ENCODE measurements at places on chromosomes 12 and 14.

- DNase-seq: no peak
Observed at GRCh38 chr14:93909429-93910128, 17.6 kb upstream of the FAM181A start.

DNA sequence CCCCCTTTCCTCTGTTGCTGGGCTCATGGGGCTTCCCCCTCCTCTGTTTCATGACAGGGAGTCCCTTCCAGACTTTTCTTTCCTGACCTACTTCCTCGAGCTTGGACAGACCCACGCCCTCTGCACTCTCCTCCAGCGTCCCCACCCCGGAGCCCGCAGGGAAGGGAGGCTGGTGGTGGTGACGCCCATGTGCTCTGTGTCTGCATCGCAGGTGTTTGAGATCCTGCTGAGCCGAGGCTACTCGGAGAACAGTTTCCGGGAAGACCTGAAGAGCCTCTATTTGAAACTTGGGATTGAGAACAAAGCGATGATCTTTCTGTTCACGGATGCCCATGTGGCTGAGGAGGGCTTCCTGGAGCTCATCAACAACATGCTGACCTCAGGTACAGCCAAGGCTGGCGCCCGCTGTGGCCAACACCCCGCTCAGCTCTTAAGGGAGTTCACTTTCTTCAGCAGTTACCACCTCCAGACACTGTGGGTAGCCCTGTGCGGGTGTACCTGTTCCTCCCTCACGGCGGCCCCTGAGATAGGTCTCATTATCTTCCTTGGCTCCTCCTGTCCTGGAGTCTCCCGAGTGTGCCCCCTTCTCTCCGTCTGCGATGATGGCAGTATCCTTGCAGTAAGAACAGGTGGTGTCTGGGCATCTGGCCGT lies 85.6 kb downstream of the CCDC92 start:
- DNase-seq: no peak

DNA sequence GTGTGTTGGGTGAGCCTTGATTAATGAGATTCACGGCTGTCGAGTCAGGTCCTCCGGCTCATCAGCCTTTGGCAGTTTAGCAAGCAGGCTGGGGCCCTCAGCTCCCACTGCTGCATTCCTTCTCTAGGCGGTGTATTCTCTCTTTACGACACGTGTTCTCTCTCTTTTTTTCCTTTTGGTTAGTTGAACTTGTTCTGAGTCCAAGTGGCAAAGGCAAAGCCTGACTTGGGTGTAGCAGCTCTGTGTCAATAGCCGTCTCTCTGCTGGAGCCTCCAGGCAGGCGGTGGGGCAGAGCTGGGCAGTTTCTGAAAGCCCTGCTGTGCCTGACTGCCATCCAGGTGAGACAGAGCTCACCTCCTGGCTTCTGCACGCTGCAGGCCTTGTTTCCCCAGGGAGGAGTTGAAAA lies 46.6 kb downstream of the SUSD6 start:
- DNase-seq: no peak

- DNase-seq: no peak
Observed at GRCh38 chr14:94644102-94644535, 31.9 kb downstream of the SERPINA3 start.

GRCh38 chr14:103628221-103628683 lies 759 bp upstream of the KLC1 start:
- DNase-seq: no peak

DNA sequence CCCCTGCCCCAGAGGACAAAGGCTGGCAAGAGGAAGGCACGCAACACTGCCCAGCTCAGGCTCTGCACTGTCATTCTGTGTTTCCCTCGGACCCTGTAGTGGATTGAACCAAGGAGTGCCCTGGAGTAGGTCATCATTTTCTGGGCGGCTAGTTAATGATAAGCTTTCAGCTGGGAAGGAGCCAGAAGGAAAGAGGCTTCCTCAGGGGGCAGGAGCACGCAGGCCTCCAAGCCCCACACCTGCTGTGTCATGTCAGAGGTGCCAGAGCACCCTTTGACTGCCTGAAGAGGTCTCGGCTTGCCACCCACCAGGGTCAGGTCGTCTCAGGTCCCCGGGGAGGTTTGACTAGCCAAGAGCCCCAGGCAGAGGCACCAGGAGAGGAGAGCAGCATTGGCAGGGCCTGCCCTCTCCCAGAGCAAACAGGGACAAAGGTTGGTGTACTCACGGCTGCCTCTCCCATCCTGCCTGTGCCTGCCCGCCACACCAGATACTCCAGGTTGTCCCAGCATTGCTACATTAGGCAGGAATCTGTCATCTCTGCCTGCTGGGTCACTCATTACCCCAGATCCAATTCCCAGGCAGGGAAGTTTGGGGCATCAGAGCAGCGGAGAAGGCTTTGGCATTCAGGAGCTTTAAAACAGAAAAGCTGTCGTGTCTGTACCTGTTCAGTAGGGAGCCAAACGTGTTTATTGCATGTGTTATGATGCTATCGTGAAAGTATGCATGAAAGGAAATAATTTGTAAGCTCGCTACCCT lies 33.5 kb upstream of the ATP2A2 start:
- DNase-seq: no peak

DNA sequence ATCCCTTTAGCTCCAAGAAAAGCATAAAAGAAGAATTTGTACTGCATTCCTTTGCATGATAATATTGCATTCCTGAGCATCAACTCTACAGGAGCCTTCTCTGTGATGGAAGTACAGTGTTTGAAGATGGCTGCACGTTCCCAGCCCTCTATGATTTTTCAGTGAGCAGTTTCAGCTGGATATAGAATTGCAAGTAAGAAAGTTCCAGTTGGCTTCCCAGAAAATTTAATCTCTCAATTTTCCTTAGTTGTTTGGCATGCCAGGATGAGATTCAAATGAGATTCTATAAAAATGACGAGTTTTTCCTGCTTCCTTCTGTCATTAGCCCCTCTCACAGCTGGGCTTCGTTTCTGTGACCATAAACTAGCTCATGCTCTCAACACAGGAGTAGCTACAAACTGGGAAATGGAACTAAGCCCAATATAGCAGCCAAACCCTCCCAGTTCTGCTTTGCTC lies 109.9 kb downstream of the TTC8 start:
- no peak for DNase-seq

GRCh38 chr14:95236221-95236620 lies 78.9 kb upstream of the DICER1 start:
- DNase-seq: no peak

DNA sequence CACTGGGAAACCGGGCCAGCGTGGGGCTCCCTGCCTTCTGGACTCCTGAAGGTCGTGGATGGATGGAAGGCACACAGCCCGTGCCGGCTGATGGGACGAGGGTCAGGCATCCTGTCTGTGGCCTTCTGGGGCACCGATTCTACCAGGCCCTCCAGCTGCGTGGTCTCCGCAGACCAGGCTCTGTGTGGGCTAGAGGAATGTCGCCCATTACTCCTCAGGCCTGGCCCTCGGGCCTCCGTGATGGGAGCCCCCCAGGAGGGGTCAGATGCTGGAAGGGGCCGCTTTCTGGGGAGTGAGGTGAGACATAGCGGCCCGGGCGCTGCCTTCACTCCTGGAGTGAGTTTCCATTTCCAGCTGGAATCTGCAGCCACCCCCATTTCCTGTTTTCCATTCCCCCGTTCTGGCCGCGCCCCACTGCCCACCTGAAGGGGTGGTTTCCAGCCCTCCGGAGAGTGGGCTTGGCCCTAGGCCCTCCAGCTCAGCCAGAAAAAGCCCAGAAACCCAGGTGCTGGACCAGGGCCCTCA lies 26.9 kb downstream of the HIP1R start:
- DNase-seq: no peak

DNA sequence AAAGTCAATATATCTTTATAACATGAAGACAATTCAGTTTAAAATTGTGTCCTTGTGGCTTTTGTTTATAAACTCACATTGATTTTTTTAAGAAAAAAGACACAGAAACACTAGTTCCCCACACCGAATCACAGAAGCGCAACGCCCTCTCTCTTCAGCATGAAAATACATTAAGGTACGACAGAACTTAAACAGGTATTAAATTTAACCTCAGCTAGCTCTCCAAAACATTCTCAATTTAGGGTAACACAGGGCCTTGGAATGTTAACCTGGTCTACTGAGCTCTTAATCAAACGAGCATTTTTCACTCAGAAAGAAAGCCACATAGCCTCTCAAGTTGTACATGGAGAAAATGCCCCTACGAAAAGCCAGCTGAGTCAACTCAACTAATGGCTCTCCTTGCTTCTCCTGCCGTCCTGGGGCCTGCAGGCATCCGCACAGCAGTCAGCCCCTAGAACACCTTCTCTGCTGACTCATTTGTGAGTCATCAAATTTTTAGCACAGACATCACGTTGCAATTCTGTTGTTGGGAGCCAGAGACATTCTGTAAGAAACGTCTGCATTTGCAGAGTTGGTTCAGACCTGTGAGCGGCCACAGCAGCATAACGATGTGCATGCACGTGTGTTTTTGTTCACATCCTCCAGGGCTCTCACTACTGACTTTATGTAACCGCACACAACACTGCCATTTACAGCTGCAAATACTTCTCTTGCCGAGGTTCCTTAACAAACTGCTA lies 141.6 kb downstream of the ITPR2 start:
- no peak for DNase-seq

- no peak for DNase-seq
Observed at GRCh38 chr14:38794677-38795076, 308.4 kb downstream of the SEC23A start.

DNA sequence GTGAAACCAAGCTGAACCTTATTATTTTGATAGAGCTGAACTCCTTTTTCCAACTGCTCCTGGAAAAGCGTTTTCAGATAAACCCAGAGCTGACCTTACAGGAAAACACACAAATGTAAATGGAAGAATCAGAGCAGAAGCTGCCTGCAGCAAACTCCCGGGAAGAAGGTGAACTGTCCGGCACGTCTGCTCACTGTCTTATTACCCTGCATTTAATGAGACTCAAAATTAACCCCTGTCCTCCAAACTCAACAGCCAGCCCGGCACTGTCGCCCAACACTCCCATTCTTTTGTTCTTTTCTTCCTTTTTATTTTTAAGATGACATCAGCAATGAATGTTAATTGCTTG lies 1046.9 kb upstream of the FLRT2 start:
- no peak for DNase-seq

GRCh38 chr12:47754881-47755280 lies 3.8 kb downstream of the RAPGEF3 start:
- no peak for DNase-seq

GRCh38 chr12:9066183-9066623 lies 49.5 kb downstream of the A2M start:
- DNase-seq: no peak

DNA sequence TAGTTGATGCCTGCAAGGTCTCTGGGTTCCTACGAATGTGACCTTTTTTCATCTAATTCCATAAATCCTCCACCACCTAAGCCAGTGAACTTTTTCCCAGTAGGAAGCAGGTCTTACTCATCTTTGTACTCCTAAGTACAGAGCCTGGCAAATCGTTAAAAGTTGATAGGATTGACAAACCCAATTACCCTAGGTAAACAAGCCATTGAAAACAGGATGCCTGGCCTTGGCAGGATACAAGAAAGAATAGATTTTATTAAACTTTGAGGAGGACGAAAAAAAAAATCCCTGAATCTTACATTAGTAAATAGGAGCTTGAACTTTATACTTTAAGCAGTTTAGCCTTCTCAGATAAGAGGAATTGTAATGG lies 5.6 kb downstream of the TBPL2 start:
- no peak for DNase-seq

GRCh38 chr14:24422261-24422660 lies 7.2 kb downstream of the CBLN3 start:
- DNase-seq: no peak

DNA sequence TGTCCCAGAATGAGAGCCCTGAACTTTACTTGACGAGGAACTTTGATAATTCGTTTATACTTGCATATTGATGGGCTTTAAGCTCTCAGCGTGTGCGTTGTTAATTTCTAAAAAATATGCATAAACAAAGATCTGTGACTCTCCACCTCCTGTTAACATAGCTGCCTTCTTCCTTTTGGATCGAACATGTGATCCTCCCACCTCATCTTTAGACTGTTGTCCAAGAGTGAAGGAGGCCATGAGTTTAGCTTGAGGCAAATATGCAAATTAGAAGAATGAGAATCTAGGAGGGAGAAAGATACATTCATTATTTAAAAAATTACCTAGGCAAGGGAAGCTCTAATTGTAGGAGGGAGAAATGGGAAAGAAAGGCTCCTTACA lies 617 bp downstream of the TTC8 start:
- no peak for DNase-seq

- DNase-seq: no peak
Observed at GRCh38 chr14:20427231-20428009, 8.5 kb downstream of the KLHL33 start.

DNA sequence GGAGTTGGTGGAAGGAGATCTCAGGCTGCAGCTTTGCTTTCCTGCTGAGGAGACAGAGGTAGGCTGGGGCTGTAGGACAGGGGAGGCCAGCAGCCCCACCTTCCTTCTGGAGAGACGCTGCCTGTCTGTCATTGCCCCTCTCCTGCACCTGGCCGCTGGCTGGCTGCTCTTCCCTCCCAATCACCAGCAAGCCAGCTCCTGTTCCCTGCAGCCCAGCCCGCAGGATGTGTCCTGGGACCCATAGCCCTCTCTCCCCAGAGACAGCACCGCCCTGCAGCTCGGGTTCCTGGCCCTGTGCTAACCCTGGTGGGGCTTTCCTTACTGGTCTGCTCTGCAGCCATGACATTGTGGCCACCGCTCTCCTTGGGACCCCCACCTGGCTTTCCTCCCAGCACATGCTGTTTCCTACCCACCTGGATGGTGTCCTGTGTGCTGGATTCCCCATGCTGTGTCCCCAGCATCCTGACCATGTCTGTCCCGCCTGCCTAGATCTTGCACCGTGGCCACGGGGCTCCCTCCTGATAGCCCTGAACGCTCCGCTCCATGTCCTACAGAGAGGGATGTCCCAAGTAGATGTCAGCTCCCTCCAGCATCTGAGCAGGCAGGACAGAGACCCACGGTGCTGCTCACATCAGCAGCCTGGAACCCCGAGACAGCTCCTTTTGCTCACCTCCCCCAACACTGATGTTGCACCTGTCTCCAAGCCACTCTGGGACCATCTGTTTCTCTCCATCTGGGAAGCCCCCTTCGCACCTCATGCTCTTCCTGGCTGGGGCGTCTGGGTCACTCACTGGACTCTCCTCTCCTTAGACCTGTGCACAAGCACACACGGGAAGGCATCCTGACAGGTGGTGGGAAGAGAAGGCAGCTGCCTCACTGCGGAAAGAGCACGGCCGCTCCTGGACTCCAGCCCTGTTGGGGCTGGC lies 1.1 kb upstream of the MTA1 start:
- DNase-seq: no peak

DNA sequence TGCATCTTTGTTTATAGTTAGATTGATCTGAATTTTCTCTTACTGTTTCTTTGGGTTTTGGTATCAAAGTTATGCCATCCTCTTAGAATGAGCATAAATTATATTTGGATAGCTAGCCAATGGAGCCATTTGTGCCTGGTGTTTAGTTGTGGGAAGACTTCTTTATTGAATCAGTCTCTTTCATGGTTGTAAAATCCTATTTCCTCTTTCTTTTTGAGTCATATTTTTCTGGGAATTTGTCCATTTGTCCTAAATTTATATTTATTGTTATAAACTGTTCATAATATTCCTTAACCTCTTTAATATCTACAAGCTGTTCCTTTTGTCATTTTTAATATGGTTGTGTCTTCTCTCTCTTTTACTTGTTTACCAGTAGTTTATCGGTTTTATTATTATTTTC lies 462.5 kb downstream of the AEBP2 start:
- no peak for DNase-seq

Measured in stimulated activated CD8-positive, alpha-beta memory T cell treated with anti-CD3 and anti-CD28 coated beads, Interleukin-4, amount 100 ng/mL, for 1 hour (primary cell).